ENCODE measurements at places on chromosomes 4 and X.
A peak's percentile ranks its signal among the peaks of the same experiment; 100 is the strongest.

DNA sequence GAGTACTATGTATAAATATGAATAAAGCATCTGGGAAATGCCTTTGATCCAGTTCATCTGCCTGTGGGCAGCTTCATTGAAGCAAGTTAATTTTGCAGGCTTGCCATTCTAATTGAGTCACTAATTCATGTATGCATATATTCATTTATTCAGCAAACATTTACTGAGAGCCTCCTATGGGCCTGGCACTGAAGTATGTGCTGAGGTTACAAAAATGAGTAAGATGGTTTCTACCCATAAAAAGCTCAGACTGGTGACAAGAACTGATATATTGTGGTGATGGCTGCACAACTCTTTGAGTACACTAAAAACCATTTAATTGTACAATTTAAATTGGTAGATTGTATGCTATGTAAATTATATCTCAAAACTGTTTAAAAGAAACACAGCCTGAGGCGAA is 1.1 kb upstream of the MRPL1 start:
- DNase-seq = no peak

GRCh38 chr4:136438645-136439044 is 1093.6 kb downstream of the PCDH18 start:
- DNase-seq = no peak

DNA sequence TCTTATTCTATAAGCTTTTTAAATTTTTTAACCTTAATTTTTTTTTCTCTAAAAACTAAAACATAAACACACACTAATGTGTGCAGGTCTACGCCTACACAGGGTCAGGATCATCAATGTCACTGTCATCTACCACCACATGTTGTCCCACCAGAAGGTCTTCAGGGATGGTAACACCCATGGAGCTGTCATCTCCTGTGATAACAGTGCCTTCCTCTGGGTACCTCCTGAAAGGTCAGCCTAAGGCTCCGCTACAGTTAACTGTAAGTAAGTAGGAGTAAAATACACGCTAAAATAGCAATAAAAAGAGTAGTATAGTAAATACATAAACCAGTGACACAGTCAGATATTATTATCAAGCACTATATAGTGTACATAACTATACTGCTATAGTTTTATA is 45.9 kb upstream of the GPRIN3 start:
- DNase-seq = no peak

- peak; percentile 3 for DNase-seq
Measured at GRCh38 chrX:15336023-15336413, 695 bp upstream of the PIGA start.

GRCh38 chrX:151973851-151974335 is 583 bp downstream of the GABRE start:
- no peak for DNase-seq

DNA sequence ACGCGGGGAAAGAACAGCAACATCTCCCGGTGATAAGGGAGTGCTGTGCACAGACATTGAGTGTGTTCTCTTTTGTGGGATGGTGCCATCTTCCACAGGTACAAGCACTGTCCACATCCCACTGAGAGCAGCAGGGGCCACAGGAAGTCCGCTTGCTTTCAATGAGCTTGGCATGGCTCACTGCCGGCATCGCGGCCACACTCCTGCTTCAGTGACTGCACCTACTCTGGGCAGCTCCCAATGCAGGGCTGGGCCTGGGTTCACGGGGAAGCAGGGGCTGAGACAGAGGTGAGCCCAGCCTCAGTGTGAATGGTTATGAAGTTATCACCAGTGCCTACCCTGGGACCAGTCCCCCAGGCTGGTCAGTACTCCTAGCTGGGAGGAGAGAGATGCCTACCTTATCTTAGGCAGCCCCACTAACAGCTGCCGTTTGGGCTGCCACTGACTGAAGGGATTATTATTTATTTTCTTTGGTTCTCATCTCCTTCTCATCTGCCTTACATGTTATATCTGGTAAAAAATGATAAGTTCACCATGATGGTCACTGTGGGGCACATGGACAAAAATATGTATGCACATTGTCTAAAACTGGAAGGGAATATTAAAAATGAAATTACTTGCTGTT is 99.2 kb downstream of the MGST2 start:
- peak; percentile 55 for DNase-seq

- no peak for DNase-seq
Measured at GRCh38 chrX:136765821-136766356, 14.8 kb downstream of the ARHGEF6 start.

- no peak for DNase-seq
Measured at GRCh38 chr4:25939330-25939729, 25.3 kb downstream of the SMIM20 start.

GRCh38 chr4:138510053-138510452 is 267.9 kb upstream of the SLC7A11 start:
- no peak for DNase-seq

GRCh38 chrX:19372170-19372546 is 28.4 kb downstream of the PDHA1 start:
- peak; percentile 54 for DNase-seq

DNA sequence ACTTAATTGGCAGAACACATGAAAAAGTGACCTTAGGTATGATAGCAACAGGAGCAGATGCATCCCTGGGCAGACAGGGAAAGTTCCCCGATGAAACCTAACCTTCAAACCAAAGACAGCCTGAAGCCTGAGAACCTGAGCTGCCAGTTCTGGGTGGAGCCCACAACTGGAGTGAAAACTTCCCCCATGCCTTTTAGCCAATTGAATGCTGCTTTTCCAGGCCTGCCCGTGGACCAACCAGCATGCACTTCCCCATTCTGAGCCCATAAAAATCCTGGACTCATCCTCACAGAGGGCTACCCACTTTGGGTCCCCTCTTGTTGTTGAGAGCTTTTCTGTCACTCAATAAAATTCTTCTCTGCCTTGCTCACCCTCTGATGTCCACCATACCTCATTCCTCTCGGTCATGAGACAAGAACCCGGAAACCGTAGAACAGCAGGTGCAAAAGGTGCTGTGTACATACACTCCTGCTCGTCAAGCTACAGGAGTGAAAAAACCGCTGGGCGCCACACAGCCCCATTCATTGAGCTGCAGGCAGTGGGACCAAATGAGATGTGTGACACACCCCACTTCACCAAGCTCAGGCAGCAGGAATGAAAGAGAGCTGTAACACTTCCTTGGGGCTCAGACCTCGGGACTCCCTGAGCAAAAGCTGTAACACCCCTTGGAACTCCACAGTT is 13.9 kb upstream of the SLC7A11 start:
- no peak for DNase-seq

Data from cerebellum (tissue), 4 donors.